ENCODE measurements at places on chromosomes 5 and 9.
A peak's percentile ranks its signal among the peaks of the same experiment; 100 is the strongest.

DNA sequence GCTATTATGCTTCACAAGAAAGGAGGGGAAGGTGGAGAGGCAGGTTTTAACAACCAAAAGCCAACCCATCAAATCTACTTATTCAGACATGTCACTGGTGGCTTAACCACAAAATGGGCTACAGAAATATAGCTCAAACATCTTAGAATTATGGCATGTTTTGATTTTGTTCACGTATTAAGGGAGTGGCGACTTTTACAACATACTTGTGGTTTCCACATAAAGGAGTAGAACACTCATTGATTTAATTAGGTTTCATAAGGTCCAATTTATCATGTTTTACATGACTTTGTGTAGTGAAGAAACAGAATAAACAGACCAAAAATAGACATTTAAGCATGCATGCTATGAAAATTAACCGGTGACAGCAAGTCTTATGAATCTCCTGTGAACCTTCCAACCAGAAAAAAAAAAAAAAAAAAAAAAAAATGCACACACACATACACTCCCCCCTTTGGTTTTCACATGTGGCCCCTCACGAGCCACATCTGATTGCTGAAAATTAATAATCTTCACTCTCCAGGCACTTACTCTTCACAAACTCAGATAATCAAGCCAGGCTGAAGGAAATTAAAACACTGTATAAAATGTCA lies 5.4 kb downstream of the ZNF608 start:
- no peak for DNase-seq

DNA sequence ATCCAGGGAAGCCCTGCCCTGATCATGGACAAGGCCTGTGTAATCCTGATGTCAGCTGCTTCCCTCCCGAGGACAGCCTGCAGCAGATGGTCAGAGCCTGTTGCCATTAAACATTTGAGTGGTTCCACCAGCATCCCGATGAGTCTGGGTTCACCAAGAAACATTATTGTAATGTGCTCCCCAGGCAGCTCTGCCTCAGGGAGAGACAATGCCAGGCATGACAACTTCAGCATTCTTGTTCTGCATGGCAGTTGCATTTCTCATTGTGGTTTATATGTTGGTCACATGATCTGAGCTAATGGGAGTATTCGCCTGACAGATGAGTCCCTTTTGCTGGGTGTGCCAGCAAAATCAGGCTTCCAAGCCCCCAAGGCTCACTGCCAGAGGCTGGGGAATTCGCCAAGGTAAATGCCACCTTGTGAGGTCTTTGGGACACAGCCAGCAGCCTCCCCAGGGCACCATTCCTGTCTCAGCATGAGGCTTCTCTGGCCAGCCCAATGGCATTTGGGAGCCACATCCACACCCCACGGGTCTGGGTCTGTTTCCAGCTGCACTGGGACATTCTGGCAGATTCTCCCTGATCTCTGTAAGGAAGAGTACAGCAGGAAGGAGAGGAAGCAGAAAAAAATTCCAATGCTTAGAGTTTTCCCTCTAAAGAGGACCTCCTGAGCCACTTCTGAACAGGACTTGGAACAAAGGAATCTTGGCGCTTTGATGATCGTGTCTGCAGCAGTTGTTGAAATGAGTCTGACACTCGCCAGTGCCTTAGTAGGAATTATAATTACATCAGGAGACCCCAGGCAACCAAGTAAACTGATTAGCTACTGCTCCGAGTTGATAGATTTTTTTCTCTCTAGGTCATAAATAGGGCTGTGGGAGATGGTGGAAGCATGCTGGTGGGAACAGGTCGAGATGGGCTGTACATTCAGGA lies 18.7 kb downstream of the KCNIP1 start:
- DNase-seq, result no peak

DNA sequence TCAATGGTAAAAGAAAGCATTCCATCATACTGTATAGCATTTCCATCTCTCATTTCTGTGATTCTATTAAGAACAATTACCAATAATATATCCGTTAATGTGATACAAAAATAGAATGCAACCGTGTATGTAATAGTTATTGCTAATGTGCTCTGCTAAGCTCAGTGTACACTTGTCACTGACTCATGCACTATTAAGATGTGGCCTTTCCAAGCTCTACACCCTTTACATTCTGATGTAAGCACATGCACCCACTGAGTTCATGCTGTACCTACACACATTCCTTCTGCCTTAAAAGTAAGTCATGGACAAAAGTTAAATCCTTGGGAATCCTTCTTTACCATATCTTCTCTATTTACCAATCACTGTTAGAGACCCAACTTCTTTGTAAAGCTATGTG lies 319.1 kb downstream of the ZSWIM6 start:
- DNase-seq, result no peak

DNA sequence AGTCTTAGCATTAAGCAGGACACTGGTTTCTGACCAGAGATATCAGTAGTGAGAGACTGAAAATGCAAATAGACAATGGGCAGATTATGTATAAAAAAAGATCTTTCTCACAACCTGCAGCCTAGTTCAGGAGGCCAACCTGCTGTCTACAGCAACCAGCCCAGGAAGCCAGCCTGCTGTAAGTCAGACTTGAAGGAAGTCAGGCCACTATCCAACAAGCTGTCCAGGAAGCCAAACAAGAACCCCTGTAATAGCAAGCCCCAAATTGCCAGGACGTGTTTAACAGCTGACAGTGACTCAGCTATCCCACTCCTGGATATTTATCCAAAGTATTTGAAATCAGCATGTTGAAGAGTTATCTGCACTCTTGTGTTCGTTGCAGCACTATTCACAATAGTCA lies 121.8 kb upstream of the SPIN1 start:
- no peak for DNase-seq

GRCh38 chr5:9524941-9525340 lies 20.9 kb downstream of the SEMA5A start:
- DNase-seq, result no peak

DNA sequence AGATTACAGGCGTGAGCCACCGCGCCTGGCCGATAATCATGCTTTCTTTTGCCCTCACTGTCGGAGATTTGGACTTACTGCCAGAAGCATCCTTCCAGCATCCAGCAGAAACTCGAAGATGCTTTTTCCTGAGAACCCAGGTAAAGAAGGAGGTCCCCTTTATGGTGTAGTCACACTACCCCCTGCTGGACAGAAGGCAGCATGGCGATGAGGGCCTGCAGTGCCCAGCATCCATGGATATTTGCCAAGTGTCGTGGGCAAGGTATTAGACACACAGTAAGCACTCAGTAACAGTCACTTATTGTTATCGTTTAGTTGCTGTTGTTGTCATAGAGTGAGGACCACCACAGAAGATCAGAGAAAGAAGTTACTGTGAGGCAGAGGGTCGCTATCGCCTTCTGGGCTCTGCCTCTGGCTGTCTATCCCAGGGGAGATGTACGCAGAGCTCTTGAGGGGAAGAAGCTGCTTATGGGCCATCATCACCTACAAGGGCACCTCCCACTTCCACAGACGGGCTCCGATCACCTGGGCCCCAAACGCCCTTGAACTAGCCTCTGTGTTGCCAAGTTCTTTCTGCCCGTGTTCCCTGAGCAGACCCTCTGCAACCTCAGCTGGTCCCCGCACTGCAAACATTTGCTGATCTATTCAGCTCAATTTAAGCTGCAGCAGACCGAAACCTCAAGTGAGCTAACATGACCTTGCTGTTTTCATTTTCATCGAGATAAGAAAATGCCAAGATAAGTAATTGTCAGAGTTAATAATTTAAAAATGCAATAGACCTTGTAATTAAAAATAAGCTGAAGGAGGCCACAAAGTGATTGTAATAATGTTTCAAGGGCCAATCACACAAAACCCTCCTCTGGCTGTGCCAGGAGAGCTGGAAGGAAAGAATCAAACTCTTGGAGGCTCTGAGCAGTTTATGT lies 23.9 kb downstream of the C5orf15 start:
- DNase-seq, result peak; percentile 46

DNA sequence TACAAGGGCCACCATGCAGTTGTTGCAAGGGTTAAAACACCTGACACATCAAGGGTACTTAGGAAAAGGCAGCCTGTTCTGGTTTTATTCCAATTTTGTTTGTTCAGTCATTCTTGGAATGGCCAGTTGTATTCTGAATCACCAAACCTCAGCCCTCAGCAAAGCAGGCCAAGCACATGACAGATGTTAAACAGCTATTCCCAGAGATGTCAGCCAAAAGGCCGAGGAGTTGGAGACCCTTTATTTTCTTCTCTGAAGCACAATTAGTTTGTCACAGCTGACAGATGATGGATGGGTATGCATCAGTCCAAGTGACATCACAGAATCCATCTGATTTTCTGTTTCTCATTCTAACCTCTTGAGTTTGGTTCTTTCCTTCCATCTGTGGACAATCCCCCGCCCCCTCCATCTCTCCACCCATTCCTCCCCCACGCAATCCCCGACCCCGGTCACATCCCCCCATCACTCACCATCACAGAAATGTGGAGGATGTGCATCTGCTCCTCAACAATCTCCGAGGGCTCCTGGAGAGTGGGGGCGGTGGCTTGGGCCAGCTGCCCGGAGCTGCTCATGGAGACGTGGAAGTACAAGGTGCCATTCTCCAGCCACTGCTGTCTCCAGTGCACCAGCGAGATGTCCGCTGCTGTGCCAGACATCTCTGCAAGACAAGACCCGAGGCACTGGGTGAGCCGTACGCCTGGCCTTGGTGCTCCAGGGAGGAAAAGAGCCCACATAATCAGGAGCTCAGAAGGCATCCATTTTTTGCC lies 123.8 kb downstream of the ASTN2 start:
- no peak for DNase-seq

GRCh38 chr9:36116593-36116992 lies 19.9 kb upstream of the GLIPR2 start:
- no peak for DNase-seq

DNA sequence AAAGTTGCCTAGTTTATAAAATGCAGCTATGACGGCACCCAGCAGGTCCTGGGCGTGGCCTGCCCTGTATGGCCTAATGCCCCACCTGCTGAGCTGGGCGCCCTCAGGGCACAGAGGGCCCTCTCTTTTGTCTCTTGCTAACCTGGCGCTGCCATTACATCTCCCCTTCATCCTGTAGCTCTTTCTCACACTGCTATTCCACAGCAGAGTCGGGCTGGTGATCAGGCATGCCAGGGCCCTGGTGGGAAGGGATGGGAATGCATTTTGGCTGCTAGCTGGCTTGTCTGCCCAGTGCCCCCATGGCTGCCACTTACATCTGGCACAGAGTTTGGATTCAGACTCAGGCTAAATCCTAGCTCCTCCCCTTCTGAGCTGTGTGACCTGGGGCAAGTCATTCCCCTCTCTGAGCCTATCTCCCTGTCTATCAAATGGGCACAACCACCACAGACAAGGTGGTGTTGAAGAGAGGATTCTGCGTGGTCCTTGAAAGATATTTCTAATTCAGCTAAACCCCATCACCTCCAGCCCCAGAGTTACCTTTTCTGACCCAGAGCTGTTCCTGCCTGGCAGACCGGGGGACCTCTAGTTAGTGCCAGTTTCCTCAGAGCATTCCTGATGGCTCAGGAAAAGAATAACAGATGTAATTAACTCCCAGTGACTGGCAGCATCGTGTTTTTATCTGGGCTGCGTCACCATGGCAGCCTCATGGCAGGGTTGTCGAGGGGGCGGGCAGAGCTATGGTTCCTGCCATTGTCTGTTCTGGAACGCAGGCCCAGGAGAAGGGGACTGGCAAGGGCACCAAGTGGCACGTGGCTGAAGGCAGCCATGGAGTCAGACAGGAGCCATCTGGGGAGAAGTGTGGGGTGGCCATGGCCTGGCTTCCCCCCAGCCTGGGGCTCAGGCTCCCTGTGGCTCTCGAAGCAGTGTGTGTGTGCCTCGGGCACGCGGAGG lies 6.3 kb downstream of the PRR7 start:
- no peak for DNase-seq

DNA sequence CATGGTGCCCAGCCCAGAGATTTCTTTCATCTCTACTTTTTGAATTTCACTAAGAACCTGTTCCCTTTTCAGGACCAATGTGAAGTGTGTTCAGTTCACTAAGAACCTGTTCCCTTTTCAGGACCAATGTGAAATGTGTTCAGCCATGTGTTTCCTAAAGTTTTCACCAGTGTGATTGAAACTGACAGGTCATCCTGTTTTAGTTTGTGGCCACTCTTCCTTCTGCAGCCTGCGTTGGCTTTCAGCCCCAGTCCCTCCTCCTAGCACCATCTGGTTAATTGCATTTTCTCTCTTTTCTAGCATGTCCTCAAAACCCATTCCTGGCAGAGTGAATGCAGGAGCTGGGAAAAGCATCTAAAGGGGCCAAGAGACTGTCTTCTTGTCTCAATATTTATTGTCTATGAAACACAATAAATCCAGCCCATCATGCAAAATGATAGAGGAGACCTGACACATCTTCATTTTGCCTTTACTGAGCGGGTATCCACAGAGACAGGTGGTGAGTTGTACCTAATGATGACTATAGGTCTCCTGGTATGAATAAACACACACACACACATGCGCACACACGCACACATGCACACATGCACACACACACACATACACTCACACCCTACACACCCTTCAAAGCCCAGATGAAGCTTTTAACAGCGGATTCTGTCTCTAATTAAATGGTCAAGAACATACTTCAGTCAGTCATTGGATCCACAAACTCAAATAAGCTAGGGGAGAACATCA lies 6.1 kb upstream of the PANK3 start:
- DNase-seq, result no peak

GRCh38 chr5:178416919-178417318 lies 173.3 kb downstream of the COL23A1 start:
- no peak for DNase-seq

GRCh38 chr9:75885652-75886051 lies 4.8 kb upstream of the PCSK5 start:
- no peak for DNase-seq

GRCh38 chr5:15499528-15500324 lies at the start of gene FBXL7:
Gene FBXL7, plus strand, starts transcription at chr5:15500180.
- no peak for DNase-seq

DNA sequence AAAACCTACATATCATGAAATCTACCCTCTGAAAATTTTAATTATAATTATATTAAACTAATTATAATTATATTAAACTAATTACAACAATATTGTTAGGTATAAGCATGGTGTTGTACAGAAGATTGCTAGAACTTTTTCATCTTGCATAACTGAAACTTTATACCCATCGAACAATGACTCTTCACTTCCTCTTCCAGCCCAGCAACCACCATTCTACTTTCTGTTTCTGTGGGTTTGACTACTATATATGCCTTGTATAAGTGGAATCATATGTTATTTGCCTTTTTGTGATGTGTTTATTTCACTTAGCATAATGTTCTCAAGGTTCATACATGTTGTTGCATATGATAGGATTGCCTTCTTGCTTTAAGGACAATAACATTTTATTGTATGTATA lies 274.2 kb upstream of the CCNH start:
- DNase-seq, result no peak

DNA sequence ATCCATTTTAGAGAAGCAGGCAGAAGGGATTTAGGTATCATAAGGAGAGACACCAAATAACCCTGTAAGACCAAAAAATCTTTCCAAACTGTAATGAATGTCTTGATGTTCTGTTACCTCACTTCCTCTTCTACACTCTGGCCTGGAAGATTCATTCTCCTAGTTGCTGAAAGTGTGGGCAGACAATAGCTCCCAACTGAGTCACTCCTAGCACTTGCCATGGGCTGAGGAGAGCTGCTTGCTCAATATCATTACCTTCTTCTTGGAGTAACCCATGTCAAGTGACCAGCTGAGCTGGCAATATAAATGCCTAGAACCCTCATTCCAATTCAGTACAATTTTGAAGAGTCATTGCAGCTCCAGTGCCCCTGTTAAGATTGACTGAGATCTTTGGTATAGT lies 1985.5 kb upstream of the CDH6 start:
- no peak for DNase-seq

Measured in HCT116 (cell line).